ENCODE measurements at places on chromosomes 12 and 14.

DNA sequence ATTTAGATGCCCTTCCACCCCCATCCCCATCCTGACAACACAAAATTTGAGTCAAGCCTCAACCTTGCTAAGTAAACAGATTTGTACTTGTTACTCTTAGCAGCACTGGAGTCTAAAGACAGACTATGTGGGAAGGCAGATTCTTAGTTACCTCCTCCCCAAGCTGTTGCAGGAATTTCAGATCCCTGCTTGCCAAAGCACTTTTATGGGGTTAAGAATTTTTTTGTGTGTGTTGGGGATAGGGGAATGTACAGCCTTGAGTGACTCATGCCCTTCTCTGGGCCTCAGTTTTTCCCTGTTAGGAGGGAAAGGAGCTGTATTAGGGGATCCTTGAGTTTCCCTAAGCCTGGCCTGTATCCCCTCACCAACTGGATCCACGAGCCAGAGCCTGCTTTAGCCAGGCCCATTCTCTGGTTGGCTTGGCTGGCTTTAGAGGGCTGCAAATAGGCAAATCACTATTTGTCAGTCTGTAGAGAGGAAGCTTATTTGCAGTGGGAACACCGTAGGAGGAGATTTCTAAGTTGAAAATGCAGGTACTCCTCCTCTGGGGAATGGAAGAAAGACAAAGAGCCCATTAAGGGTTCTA, 27.7 kb upstream of the RNU6-8 start:
- DNase-seq: no peak

- no peak for DNase-seq
These were observed 107.1 kb upstream of the AEBP2 start for GRCh38 chr12:19332196-19332595.

- DNase-seq: no peak
These were observed 308.0 kb downstream of the PPFIA2 start for GRCh38 chr12:81450920-81451739.

GRCh38 chr12:25348593-25348895, 97.8 kb upstream of the KRAS start:
- DNase-seq: no peak

- DNase-seq: no peak
These were observed 23.4 kb upstream of the NR2C1 start for GRCh38 chr12:95096852-95097251.

DNA sequence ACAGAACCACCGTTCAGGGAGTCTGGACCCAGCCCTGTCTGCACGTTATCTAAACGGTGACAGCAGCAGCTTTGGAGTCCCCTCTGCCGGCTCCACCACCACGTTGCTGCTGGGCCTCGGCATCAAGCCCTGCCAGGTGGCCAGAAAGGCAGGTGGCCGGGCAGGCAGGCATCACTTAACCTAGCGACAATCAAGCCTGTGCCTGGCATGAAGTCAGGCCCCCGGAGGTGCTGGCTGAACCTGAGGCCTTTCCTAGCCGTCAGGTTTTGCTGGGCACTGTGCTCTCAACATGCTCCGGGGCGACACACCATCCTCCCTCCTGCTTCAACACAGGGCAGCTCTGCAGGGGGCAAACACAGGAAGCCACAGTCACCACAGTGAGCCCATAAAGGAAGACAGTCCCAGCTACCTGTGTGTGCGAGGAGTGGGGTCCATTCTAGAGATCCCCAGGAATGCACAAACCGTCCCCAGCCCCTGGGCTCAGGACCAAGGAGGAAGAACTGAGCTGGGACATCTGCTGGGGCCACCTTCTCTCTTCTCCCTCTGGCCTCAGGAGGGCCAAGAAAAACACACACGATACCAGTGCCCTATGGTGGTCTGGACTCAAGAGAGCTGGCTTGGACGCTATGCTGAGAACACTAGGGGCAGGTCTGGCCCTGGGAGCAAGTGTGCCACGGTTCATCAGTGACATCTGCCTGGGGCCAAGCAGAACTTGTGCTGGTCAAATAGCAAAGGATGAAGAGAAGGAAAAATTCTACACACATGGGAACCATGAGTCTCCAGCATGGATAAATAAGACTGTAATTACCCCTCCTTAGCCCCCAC, 44.7 kb downstream of the CCDC88C start:
- DNase-seq: no peak
